HFFc6 (cell line): ENCODE measurements at places on chromosomes 3 and 15.

- DNase-seq = no peak
These were observed 24.8 kb downstream of the GABRR3 start for GRCh38 chr3:98010194-98010882.

DNA sequence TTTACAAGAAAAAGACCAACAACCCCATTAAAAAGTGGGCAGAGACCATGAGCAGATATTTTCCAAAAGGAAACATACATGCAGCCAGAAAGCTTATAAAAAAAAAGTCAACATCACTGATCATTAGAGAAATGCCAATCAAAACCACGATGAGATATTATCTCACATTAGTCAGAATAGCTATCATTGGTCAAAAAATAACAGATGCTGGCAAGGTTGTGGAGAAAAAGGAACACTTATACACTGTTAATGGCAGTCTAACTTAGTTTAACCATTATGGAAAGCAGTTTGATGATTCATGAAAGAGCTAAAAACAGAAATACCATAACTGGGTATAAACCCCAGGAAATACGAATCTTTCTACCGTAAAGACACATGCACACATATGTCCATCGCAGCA is 76.3 kb downstream of the SUCNR1 start:
- DNase-seq = no peak

DNA sequence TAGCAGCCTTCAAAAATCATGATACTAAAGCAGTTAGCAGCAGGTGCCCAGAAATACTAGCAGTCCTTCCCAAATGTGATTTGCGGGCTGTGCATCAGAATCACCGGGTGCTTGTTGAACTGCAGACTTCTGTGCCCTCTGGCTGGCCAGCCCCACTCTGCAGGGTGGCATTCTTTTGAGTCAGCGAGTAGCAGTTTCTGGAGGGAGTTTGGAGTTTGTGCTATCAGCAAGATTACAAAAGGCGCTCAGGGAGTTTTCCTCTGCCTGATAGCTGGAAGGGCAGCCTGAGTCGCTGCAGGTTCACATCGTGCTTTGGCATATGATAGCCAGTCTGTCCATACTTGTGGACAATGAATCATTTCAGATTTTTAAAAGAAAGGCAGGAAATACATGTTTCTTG is 57.6 kb downstream of the CLDN11 start:
- DNase-seq = no peak

- no peak for DNase-seq
These were observed 6.4 kb downstream of the C3orf52 start for GRCh38 chr3:112092496-112093179.

GRCh38 chr15:77013776-77014131 is 18.8 kb downstream of the PSTPIP1 start:
- no peak for DNase-seq

DNA sequence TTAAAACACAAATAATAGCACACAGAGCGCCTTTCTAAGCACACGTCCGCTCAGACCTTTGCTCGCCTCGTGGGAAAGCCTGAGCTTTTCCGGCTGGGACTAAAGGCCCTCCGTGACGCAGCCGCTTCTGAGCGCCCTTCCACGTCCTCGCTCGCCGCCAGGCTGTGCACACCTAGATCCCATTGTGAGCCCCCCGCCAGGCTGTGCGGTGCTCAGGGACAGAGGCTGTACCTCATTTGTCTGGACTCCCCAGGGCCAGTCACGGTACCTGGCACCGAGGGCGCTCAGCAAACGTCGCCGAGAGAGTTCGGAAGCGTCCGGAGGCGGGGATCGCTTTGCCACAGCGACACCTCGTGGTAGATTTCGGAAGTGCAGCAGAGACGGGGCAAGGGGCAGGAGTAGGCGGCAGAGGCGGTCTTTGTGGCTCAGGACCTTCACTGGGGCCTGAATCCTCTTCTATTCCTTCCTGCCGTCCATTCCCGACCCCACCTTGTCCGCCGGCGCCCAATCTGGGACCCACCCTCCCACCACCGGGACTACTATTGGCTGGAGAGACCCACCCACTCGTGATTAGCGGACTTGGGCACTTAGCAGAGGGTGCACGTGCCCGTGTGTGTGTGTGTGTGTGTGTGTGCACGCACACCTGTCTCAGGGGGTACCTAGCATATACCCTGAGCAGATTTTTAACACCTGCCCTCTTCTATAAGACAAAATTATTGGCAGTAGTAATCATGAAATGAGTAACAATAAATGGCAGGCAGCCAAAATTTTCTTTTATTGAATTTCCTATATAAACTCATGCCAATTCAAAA is 65.6 kb downstream of the RHCG start:
- DNase-seq = peak; percentile 54

GRCh38 chr15:60744826-60745460 is 266.0 kb upstream of the ICE2 start:
- no peak for DNase-seq

DNA sequence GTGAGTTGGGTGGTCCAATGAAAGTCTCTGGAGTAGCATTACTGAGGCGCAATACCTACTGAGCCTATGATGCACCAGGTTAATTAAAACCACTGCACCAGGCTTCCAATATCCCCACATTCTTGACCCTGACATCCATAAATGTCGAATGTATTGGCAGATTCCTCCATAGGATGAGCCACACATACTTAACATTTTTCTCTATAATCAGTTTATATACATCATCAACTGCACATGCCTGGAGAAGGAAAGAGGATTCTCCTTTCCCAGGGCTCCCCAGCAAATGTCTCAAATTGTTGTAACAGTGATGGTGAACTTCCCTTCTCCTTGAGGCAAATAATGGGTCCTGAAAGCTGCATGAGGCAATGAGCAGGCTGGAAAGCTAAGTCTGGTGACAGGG is 82.3 kb upstream of the LPP start:
- no peak for DNase-seq

GRCh38 chr15:38304481-38304880 is 51.8 kb downstream of the SPRED1 start:
- DNase-seq = no peak
